NCI-H345 (cell line): ENCODE measurements at places on chromosomes 4 and X.
A peak's percentile ranks its signal among the peaks of the same experiment; 100 is the strongest.

GRCh38 chrX:13474164-13474516 lies 95.3 kb upstream of the EGFL6 start:
- no peak for DNase-seq

DNA sequence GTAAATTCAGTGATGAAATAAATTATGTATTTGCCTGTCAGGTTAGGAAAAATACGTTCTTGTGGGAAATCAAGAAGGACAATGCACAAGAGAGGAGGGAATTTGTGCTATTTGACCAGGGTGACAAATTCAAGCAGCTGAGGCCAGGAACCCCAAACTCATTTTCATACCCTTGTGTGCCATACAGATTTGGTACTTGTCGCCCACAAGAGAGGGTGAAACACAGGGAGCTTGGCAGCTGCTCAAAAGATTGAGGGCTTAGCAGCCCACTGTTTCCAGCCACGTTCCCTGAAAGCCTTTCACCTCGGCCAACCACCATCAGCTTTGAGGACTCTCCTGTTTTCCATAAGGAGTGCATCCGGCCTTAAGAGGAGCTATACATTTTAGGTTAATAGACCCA lies 111.2 kb downstream of the COL25A1 start:
- DNase-seq, result no peak

DNA sequence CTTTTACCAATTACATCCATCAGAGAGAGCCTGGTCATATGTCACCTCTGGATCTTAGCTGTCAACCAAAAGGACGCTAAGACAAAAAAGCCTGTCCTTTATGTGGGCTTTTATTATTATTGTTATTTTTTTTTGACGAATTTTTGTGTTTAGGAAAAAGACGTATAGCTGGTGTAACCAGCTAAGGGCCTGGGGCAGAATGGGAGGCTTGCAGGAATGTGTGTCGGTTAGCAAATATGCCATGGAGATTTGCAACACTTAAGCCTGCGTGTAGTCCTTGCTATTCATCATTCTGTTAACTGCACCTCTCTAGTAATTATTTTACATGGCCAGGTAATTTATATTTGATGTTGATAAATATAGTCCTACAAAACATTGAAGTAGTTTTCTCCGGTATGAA lies 93.5 kb downstream of the TACR3 start:
- no peak for DNase-seq

DNA sequence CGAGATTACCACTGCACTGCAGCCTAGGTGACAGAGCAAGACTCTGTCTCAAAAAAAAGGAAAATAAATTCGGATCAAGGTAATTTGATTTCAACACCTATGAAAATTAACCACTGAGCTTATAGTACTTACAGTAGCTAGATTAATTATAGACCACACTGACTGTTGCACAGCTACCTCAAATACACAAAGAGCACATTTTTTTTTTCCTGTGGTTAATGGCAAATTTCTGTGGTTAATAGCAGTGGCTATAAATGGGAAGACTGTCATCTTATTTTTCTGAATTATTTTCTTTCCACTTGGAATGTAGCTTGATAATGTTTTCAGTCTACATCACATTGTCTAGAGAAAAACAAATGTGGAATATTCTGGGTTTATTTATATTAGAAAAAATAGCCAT lies 1661.6 kb upstream of the PCDH7 start:
- DNase-seq, result no peak

DNA sequence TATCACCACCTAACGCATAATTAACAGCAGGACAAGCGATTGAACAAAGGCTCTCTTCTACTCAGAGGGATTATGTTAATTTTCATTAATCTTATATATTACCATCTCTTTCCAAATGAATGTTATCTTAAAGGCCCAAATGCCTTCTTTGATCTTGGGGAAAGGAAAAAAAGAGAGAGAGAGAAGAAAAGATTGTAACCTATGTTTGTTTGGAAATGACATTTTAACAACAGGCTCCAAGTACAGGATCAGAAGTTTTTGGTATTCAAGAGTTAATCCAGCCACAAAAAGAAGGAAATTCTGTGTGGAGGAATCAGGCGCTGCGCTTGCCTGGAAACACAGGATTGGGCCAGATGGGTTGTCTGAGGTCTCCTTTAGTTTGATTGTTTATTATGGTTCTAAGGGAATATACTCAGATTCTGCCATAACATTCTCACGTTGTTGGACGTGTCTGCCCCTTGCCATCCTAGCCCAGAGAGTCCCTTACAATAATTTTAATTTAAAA lies 100.7 kb upstream of the STX18 start:
- no peak for DNase-seq

DNA sequence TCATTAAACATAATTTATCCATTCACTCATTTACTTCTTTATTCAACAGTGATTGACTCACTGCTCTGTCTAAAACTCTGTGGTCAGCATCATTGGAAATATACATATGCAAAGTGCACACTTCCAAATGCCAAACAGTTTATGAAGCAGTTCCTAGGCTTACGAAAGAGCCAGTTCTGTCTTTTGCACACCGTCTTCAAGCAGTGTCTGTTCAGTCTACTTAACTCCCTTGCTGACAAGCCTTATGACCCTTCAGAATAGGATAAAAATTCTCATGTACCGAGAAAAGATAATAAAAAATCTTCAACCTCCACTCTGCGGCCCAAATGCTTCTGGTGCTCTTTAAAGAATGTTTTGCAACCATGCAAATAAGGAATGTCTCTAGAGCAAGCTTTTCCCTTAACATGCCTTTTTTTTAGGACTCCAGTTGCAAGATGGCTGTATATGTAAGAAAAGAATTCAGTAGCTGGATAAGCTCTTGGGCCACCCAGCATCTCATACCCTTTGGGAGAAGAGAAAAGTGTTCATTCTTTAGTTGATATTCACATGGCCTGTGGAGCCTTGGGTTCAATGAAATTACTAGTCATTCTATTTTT lies 1037.0 kb upstream of the SLIT2 start:
- DNase-seq, result no peak

GRCh38 chr4:108559911-108560310 lies 60.5 kb upstream of the RPL34 start:
- DNase-seq, result no peak

GRCh38 chr4:3822230-3822947 lies 56.2 kb downstream of the ADRA2C start:
- DNase-seq, result no peak

DNA sequence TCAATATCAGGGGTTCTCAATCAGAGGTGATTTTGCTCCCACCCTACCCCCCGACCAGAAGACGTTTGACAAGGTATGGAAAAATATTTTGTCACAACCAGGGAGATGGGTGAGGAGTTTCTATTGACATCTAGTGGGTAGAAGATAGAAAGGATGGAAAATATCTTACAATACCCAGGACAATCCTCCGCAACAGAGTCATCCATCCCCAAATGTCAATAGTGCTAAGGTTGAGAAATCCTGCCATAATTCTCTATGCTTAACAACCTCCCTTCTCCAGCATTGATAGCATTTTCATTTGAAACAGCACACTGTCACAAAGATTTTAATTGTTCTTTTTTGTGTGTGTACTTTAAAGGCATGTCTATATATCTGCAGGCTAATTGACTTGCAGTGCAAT lies 890.5 kb downstream of the PDHA2 start:
- no peak for DNase-seq

DNA sequence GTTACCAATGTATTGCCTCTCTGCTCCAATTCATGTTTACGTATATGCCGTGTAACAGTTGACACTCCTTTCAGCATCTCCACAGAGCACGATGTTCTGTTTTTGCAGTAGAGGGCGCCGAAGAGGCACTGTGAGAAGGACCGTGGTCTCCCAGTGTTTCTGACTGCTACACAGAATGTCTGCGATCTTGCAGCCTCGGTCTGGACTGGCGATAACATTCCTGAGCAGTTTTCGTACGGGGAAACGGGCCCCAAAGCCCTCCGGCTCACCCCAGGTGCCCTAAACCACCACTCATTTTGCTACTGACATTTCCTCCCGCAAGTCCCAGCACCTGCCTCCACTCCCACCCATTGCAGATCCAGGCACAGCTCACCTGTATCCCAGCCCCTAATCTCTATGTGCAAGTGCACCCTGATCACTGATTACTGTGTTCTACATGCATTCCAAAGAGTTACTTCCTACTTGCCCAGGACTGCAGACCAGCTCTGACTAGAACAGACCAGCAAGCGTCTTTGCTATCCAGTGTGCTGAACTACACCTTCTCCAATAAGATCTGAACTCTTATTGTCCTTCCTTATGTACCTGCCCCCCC lies 12.4 kb upstream of the NFXL1 start:
- DNase-seq, result peak; percentile 4

GRCh38 chr4:182730791-182731190 lies 186.4 kb downstream of the DCTD start:
- no peak for DNase-seq

- DNase-seq, result no peak
These were observed 19.3 kb upstream of the UBA1 start for GRCh38 chrX:47174376-47174775.

DNA sequence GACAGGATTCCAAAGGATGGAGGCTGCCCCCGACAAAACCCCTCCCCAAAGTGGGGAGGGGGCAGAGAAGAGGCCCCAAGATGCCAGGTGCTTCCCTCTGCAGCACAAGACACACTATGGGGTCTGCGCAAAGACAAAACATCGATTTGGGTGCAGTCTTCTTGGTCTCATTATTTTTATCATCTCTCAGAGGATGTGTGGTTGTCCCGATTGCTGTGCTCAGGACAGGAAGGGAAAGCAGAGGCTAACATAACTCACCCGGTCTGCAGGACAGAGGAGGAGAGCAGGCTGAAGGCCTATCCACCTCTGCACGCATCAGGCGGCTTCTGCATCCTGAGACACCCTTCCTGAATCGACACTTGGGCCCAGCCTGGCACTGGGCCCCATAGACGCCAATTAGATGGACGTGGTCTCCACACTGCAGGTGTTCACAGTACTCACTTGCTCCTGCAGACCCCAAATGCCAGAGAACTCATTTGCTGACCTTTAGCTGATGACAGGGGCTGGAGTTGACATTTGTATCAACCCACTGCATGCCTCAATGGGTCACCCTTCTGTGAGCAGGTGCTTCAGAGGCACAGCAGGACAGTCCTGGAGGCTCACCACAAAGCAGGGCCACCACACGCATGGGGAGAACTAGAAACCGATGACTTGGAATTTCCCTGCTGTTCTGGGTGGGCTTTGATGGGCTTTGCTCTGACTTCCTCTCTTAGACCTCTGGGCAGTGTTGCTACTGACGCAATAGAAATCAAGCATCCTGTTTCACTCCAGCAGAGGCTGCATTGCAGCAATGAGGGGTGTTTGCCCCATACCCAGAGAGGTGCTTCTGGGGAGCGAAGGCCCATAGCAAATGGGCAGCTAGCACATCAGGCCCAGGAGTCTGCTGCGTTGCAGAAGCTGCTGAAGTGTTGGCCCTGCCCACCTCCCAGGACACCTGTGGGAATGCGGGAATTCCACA lies 96.3 kb upstream of the ENPP6 start:
- no peak for DNase-seq

- DNase-seq, result no peak
These were observed 1038.0 kb downstream of the PCDH19 start for GRCh38 chrX:99371976-99372595.

DNA sequence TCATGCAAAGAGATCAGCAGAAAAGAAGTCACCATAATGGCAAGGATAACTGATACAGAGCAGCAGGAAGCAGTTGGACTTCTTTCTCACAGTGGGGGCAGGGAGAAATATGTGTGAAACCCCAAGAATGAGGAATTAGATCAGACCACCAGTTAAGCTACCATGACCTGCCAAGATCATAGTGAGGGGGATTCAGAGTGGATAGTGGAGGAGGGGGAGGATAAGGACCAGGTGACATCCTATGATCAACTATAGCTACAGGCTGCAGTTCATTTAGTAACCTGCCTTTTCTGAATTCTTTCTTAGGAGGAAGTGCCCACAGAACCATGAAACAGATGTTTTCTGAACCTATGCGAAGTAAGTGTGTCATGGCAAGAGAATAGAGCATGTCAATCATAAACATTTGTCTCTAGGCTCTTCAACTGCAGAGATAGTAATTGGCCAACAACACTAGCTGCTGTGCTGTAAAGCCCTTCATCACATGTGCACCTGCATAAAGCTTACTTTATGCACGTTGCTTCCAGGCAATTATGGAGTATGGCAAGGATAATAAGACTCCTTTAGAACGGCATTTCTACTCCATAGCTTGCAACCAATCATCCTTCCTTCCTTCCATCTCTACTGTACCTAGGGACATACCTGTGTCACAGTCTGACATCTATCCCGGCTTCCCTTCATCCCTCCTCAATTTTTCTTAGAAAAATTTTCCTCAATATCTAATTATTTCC lies 329.7 kb downstream of the EPHA5 start:
- no peak for DNase-seq

GRCh38 chr4:98642991-98643426 lies 15.4 kb downstream of the TSPAN5 start:
- DNase-seq, result no peak

DNA sequence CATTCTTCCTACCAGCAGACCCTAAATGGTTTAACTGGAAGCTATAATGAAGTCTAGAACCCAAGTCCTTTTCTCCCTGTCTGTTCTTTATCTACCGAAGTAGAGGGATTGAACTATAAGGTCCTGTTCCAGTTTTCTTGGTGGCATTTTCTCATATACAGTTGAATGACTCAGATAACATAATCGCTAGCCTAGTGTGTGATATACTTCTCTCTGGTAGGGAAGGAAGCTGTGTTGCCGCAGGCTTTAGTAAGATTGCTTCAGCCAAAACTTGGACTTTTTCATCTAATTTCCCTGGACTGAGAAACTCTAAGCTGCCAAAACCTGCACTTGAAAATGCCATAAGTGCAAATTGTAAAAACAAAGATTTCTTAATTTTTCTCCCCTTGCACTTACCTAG lies 123.4 kb downstream of the NWD2 start:
- no peak for DNase-seq

DNA sequence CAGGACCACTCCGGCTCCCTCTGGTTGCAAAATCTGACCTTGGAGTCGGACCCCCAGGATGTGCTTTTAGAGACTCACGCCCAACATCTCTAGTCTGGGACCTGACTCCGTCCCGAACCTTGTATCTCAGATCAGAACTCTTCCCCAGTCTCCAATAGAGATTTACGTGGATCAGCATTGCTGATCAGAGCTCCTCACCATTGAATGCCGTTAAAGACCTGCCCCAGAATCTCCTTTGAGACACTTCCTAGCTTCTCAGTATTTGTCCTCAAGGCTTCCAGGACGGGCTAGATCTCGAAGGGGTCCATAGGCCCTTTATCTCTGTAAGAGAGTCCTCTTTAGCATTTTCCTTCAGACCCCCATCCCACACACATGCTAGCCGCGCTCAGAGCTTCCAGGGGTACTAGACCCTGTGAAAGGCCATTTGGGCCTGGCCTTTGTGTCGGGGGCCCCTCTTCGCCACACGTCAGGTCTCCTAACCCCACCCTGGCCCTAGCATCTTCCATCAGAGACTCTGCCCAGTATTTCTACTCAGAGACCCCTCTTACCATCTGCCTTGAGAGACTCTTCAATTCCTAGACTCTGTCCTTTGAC lies 662 bp downstream of the UBA1 start:
- no peak for DNase-seq

DNA sequence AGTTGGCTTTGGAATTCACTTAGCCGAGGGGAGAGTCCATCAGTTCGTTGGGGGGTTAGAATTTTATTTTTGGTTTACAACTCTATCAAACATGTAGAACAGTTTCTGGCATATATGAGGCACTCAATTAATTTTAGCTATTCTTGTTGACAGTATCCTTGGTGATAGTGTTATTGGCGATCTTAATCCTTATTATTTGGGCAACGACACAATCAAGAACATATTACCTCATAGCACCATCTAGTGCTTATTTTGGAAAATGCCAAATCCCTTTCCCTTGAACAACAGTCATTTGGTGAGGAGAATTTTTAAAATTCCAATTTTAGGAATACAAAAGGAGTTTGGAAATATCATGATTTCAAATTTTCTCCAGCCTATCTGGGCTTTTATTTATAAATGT lies 17.9 kb upstream of the PGRMC1 start:
- peak; percentile 0 for DNase-seq

GRCh38 chrX:115393271-115393670 lies 103.8 kb downstream of the LUZP4 start:
- DNase-seq, result no peak
